ENCODE measurements at places on chromosomes 6 and 20. TPM values are rescaled to one million over a fixed set of nuclear protein-coding genes. Genes with fewer than 3 reads are reported as not detected.

Gene SCRT2
- total RNA-seq: not detected

Gene VSTM2L
- not detected for total RNA-seq

Gene SERPINB6
- 93.8 TPM for total RNA-seq

Gene SYNDIG1
- total RNA-seq: 3.2 TPM

Gene TFAP2C
- 20.6 TPM for total RNA-seq

GRCh38 chr6:24757611-24758010 lies 17.1 kb upstream of the GMNN start:
- H3K27ac ChIP-seq: no peak overlapping the region
- no peak for DNase-seq
- H3K4me1 ChIP-seq: no peaks in the 10 kb centered on the region
- no peak overlapping the region for H3K4me3 ChIP-seq
- H3K27me3 ChIP-seq: no peaks in the 10 kb centered on the region

DNA sequence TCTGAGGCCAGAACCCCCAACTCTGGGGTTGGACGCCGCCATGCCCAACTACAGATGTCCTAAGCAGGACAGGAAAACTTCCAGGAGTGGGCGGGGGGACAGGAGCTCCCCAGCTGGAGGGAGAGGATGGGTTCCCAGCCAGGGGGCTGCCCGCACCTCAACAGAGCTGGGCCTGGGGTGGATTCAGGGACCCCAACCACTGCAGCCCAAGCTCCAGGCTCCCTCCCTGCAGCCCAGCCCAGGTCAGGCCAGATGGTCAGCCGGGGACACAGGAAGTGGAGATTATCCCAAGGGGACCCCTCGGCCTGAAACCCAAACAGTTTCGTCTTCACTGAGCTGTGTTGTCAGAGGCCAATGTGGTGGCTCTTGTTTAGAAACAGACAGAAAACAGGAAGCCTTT lies 9.4 kb downstream of the LAMA5 start:
- no peak for DNase-seq
- peaks cover 95% of the 10 kb centered on the region for H3K4me1 ChIP-seq
- no peaks in the 10 kb centered on the region for H3K27me3 ChIP-seq
- peak overlapping the region; percentile 34 for H3K4me3 ChIP-seq
- no peaks in the 10 kb centered on the region for H3K36me3 ChIP-seq

GRCh38 chr6:1657116-1657770 lies 47.5 kb downstream of the FOXC1 start:
- no peaks in the 10 kb centered on the region for H3K27me3 ChIP-seq
- H3K4me3 ChIP-seq: no peak overlapping the region
- no peak for DNase-seq
- no peak overlapping the region for H3K27ac ChIP-seq

GRCh38 chr20:59123011-59123677 lies 40.5 kb upstream of the ZNF831 start:
- no peaks in the 10 kb centered on the region for H3K27me3 ChIP-seq
- no peaks in the 10 kb centered on the region for H3K4me1 ChIP-seq
- DNase-seq: no peak

- no peak for DNase-seq
- no peaks in the 10 kb centered on the region for H3K27me3 ChIP-seq
- peaks cover 10% of the 10 kb centered on the region for H3K4me1 ChIP-seq
- H3K4me3 ChIP-seq: no peak overlapping the region
- no peak overlapping the region for H3K27ac ChIP-seq
- H3K36me3 ChIP-seq: no peaks in the 10 kb centered on the region
Measured at GRCh38 chr6:54193560-54193959, 82.3 kb downstream of the MLIP start.

DNA sequence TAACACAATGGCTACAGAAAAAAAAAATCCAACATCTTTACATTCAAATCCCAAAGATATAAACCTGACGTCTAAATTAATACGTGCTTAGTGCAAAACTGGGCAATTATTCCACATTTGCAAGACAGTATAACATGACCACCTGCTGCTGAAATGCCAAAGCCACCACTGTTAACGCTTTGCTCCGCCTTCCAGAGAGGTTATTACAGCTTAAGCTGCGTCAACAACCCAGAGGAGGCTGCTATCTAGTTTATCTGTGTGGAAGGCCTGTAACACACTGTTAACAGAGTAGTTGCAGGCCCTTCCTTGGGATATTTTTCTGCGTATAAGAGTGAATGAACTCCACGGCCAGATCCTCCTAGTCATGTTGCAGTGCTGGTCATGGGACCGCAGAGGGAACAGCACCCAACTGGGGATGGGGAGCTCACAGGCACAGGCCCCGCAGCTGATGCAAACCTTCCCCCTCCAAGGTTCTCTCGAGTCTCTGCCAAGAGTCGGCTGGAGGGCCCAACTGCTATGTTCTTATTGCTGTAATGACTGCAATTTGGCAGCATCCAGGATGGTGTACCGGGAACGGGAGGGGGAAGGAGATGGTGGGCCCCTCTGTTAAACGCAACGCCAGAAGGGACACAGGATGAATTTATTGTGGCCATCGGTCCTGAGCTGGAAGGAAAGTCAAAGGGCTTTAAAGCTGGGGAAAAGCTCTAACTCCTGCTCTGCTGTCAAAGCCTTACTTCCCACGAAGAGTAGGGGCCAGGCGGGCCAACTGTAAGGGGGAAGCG lies 993 bp upstream of the NCOA7 start:
- H3K27ac ChIP-seq: peak overlapping the region; percentile 97
- H3K4me3 ChIP-seq: peak overlapping the region; percentile 88
- H3K4me1 ChIP-seq: peaks cover 45% of the 10 kb centered on the region
- H3K36me3 ChIP-seq: no peaks in the 10 kb centered on the region

Measured in vagina (tissue), 2 donors.